CD4-positive, alpha-beta T cell treated with Interleukin-12 subunit alpha and Interleukin-12 subunit beta, for 1 hour (primary cell): ENCODE measurements at places on chromosomes 4 and X.

GRCh38 chrX:42686296-42686695, 91.7 kb downstream of the PPP1R2C start:
- DNase-seq, result no peak

GRCh38 chrX:107537815-107538214, 88.4 kb downstream of the FRMPD3 start:
- peak; percentile 37 for DNase-seq

GRCh38 chrX:42825201-42825600, 47.2 kb upstream of the PPP1R2C start:
- DNase-seq, result no peak

- no peak for DNase-seq
Observed at GRCh38 chrX:84144281-84144680, 43.7 kb downstream of the RPS6KA6 start.

- DNase-seq, result no peak
Observed at GRCh38 chrX:77597511-77597910, 150.3 kb downstream of the FGF16 start.

DNA sequence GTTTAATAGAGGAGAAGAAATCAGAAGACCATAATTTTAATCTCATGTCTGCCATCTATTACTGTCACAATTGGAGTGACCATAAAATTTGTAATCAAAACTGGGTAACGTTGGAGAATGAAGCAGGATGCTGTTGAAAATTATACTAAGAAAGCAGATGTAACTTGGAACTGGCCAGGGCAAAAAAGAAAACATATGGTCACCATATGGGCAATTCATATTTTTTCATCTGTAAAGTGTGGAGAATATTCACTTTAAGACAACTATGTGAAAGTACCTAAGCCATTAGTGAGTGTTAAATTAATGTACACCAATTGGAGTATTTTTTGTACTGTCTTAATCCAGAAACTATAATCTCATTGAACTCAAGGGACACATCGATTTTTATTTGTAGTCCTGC, 1008.0 kb downstream of the GLUD2 start:
- DNase-seq, result no peak

DNA sequence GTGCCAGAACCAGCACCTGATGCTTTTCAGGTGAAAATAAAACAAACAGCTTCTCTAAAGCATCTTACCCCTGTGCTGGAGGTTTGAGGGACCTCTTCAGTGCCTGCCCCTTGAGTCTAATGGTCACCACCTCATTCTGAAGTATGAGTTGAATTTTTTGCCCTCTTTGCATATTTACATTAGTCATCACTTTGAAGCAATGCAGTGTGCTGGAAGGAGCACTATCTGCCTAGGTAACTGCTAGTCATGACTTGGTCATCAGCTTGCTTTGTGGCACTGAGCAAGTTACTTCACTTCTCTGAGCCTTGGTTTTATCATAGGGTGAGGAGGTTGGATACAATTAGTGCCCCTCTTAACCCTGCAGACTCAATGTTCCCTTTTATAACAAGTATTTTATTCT, 44.9 kb downstream of the SPATA18 start:
- no peak for DNase-seq

DNA sequence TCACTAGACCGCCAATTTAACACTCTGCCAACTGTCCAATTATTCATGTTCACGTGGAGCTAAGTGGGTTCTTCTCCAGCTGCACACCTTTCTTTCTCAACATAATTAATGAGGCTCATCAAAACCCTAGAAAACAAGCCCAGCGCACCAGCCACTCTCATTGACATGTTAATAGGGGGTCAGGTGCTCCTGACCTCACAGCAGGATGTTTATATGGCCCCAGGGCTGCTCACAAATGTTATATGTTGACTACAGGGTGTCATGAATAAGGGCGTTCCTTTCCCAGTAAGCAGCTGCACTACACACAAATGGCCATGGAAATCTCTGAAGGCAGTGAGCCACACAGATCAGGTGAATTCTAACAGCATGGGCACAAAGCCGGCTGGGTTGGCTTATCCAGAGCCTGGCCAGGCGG, 209.8 kb downstream of the MGST2 start:
- DNase-seq, result no peak

- no peak for DNase-seq
Observed at GRCh38 chr4:111871802-111872201, 273.5 kb upstream of the FAM241A start.

GRCh38 chrX:120485638-120486520, 16.8 kb upstream of the LAMP2 start:
- peak; percentile 65 for DNase-seq

DNA sequence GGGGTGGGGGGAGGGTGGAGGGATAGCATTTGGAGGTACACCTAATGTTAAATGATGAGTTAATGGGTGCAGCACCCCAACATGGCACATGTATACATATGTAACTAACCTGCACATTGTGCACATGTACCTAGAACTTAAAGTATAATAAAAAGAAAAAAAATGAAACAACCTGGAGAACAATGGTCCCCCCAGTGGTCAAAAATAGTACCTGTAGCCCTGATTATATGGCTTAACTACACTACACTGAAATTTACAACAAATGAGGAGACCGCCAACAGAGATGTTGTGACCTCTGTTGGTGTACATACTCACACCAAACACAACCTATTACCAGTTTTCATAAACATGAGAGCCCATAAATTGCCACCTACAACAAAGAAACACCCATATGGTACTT, 7.3 kb upstream of the MAGEE1 start:
- peak; percentile 8 for DNase-seq

- DNase-seq, result no peak
Observed at GRCh38 chrX:19897091-19897490, 9.7 kb upstream of the SH3KBP1 start.

DNA sequence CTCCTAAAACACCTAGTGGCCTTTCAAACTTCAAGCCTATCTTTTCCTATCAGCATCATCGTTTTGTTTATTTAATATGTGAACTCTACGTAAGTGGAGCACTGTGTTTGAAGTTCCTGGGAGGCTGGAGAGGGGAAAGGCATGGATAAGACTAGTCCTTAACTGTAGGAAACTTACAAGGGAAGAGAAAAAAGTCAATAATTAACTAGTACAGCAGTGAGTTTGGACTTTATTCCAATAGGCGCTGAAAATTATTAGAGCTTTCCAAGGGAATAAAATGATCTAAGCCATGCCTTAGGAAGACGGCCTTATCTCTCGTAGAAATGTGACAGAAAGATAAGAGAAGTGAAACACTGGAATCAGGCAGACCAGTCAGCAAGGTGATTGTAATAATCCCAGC, 55.3 kb downstream of the AMOT start:
- DNase-seq, result no peak

- no peak for DNase-seq
Observed at GRCh38 chr4:72665171-72665968, 96.3 kb upstream of the ADAMTS3 start.

DNA sequence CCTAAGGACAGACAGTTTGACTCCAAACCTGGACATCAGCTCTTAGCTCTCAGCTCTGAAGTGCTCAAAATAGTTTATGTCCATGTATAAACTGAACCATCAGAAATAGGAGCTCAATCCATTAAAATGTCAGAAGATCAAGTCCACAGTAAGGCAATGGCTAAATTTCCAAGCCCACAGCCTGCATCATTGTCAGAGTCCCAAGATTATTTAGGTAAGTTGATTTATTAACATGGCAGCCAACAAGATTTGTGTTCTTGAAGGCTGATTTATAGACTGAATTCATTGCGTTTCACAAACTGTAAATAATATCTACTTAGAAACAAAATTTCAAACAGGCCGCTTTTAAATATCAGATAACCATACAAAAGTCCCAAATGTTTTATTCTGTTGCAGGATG, 286.5 kb upstream of the ADGRL3 start:
- no peak for DNase-seq

- DNase-seq, result no peak
Observed at GRCh38 chr4:74544655-74545361, 99.9 kb downstream of the AREG start.

DNA sequence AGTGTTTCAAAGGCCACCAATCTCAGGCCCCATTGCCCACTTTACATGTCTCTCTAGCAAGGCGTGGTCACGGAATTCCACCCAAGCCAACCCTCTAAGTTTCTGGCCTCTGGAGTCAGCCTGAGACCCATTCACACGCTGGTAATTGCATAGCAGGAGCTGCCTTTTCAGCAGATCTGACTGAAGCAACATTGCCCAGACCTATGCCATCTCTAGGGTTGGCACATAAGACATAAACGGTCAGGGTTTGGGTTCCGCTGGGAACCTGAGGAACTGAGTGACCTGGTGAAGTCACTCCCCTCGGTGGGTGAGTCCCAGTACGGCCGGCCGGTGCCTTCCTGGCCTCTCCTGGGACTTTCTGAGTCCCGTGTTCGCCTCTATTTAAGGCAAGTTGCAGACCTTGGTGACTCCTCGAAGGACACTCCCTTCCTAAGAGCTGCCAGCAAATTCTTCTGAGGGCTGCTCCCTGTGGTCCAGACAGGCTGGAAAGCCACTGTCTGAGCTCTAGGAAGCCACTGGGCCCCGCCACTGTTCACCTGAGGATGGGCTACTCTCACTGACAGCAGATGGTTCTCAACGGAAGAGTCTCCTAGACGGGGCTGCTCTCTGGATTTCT, 15.9 kb downstream of the CTAG1A start:
- DNase-seq, result no peak

DNA sequence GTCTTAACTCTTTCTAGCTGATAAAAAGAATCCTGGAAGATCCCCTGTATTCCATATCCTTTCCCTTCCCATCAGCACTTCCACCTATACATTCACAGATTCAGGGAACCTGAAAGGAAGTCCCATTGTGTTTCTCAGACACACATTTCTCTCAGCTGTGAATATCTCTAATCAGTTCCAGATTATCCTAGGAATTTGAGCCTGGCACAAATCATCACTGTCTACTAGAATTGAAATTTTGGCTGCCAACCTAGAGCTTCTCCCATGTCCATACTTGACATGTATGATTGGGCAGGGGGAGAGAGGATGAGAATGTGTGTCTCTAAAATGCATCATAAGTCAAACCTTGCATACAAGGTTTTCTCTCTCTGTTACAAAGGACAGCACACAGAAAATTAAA, 53.1 kb downstream of the NDST3 start:
- DNase-seq, result no peak

DNA sequence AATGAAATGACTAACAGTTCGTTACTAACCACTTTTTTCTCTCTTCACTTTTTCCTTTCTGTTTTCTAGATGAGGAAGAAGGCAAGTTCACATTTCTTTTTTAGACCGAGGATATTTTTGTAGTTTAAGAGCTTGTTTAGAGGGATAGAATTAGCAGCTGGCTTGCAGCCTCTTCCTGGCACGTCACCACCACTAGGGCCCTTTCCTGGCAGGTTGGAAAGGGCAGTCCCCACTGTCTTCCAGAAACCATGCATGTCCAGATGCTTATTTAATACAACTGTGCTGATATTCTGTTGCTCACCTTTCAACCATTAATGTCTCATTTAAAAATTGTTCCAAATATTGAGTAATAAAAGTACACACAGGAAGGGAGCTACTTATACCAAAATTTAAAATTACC, 209.5 kb upstream of the PACRGL start:
- no peak for DNase-seq

GRCh38 chrX:134246282-134246681, 9.3 kb downstream of the CCDC160 start:
- no peak for DNase-seq

DNA sequence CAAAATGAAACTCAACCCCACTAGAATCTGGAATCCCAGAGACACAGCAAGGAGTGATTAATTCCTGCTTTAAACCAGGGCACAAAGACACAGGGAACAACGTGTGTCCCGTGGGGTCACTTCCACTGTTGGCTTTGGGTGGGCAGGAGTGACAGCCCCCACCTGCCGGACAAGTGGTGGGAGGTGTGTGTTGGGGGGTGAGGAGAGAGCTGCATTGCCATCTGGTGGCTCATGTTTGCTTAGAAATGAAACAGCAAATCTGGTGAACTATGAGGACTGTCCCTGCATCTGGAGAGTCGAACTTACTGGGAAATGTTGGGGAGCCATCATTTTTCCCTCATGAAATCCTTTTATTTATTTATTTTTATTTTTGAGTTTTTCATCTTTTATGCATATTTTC, 75.9 kb upstream of the AFAP1 start:
- DNase-seq, result no peak

- DNase-seq, result peak; percentile 4
Observed at GRCh38 chr4:85681221-85681657, 206.3 kb downstream of the ARHGAP24 start.

DNA sequence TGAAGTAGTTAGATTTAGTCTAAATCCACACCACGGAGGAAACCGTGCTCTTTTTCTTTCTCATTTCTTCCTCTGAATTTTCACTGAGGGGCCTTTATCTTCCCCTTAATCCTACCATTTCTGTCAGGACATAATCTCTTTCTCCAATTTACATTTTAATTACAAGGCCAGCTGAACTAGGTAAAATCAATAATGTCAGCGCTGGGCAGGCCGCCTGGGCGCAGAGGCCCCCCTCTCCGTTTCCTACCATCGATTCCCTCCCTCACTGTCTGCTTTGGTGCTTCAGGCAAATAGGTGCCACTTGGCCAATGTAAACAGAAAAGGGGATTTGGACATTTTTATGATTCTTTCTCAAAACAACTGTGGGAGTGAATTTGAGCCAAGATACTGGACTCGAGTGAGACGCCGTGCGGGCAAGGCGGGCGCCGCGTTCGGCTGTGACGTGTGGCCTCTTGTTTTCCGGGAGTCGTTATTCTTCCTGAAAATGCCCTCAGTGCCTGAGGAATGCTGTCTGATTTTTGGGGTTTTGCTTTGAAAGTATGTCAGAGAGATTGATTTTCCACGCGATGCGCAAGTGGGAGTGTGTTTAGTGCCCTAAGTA, 22.6 kb downstream of the UVSSA start:
- no peak for DNase-seq

DNA sequence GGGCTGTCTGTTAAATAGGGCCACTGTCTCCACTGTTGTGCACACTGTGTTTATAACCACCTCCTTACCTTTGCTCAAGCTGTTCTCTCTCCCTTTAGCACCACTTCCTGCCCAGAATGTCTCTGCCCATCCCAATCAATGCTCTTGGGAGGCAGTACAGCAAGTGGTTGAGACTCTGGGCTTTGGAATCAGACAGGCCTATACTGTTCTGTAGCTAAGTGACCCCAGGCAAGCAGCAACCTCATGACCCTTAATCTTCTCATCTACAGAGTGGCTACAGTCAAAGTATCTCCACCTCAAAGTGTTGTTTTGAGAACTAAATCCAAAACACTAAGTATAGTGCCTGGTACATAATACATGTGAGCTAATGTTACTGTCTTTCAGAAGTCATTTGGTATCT, 3.8 kb upstream of the TXK start:
- DNase-seq, result peak; percentile 23

GRCh38 chr4:98851806-98852205, 77.1 kb downstream of the EIF4E start:
- no peak for DNase-seq

GRCh38 chrX:6363188-6363587, 134.5 kb upstream of the NLGN4X start:
- DNase-seq, result no peak

DNA sequence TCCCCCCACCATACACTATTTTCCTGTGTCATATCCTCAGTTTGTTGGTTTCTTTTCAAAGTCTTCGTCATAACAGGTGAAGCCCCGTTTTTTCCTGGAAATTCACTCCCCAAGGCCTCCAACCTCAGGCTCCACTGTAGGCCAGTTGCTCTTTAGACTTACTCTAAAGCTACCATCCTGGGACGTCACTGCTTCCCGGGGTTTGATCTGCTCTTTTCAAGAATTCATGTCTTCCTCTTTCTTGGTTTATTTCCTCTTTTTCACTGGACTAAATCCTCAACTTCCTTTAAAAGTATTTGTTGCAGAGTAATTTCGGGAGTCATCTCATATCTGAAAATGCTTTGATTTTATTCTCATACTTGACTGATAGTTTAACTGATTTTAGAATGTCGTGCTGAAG, 6.5 kb upstream of the SERTM2 start:
- DNase-seq, result no peak

GRCh38 chrX:16148896-16149295, 18.4 kb upstream of the MAGEB17 start:
- no peak for DNase-seq
